Stimulated activated naive B cell treated with anti-CD40 and anti-IgM and Interleukin-4, amounts not matched to agents 10 μg/mL and 1 μg/mL and 100 μg/mL, for 72 hours (primary cell): ENCODE measurements at places on chromosomes 1 and 21.

DNA sequence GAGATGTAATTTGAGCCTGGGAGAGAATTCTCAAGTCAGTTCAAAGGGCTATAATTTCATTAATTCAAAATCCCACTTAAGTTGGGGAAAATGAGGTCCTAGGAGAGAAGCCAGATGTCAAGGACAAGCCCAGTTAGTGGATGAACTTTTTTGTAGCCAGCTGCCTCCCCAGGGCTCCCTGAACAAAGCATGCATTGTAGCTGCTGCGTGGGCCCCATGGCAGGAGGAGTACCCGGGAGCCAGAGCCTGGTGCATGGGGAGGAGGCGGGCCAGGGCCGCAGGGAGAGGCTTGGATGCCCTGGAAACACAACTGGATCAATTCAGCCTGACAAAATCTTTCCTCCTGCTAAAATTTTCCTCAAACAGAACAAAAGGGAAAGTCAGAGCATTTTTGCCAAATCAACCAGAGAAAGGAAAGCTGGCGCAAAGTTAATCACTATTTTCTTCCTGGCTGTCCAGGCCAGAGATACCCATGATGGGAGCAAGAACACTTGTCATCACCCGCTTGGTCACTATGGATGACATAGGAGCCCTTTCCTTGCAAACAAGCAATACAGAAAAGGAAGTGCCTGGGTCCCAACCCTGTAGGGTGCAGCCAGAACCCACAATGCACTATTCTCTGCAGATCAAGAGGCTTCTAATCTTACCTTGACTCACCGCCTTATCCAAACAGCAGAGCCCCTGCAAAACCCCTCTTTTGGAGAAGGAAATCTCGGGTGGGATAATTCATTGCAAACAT, 248.1 kb upstream of the RAB4A start:
- H3K27me3 ChIP-seq, result no peaks in the 10 kb centered on the region
- H3K27ac ChIP-seq, result no peak overlapping the region
- peaks cover 10% of the 10 kb centered on the region for H3K4me1 ChIP-seq
- H3K36me3 ChIP-seq, result no peaks in the 10 kb centered on the region

- H3K4me3 ChIP-seq, result peak overlapping the region; percentile 43
- H3K27ac ChIP-seq, result peak overlapping the region; percentile 82
- no peaks in the 10 kb centered on the region for H3K27me3 ChIP-seq
- H3K36me3 ChIP-seq, result peaks cover 10% of the 10 kb centered on the region
- H3K4me1 ChIP-seq, result peaks cover 63% of the 10 kb centered on the region
Observed at GRCh38 chr1:150164779-150165178, 15.1 kb downstream of the PLEKHO1 start.

GRCh38 chr1:230414102-230414501, 12.0 kb downstream of the PGBD5 start:
- H3K27me3 ChIP-seq, result peaks cover 49% of the 10 kb centered on the region
- no peak for DNase-seq
- H3K36me3 ChIP-seq, result no peaks in the 10 kb centered on the region
- H3K27ac ChIP-seq, result no peak overlapping the region
- no peak overlapping the region for H3K4me3 ChIP-seq

DNA sequence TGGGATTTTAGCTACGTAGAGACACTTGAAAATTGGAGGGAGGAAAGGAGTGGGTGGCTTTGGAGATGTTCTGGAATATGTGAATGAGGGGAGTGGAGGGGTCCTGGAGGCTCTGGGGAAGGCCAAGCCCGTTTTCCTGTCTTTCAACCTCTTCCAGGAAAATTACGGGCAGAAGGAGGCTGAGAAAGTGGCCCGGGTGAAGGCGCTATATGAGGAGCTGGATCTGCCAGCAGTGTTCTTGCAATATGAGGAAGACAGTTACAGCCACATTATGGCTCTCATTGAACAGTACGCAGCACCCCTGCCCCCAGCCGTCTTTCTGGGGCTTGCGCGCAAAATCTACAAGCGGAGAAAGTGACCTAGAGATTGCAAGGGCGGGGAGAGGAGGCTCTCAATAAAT, 442 bp upstream of the RUSC1 start:
- H3K36me3 ChIP-seq, result peaks cover 39% of the 10 kb centered on the region
- no peaks in the 10 kb centered on the region for H3K27me3 ChIP-seq
- DNase-seq, result no peak
- peak overlapping the region; percentile 72 for H3K27ac ChIP-seq
- peak overlapping the region; percentile 71 for H3K4me3 ChIP-seq

DNA sequence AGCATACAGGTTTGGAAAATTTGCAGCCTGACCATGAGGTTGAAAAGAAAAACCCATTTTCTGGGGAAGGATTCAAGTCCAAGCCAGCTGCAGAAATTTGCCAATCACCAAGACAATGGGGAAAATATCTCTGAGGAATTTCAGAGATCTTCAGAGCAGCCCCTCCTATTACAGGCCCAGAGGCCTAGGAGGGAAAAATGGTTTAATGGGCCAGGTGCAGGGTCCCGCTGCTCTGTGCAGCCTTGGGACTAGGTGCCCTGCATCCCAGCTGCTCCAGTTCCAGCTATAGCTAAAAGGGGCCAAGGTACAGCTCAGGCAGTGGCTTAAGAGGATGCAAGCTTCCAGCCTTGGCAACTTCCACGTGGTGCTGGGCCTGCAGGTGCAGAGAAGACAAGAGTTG, 113.5 kb downstream of the GABPA start:
- no peak for DNase-seq
- H3K4me1 ChIP-seq, result peaks cover 5% of the 10 kb centered on the region
- H3K27me3 ChIP-seq, result no peaks in the 10 kb centered on the region
- no peak overlapping the region for H3K27ac ChIP-seq
